ENCODE measurements at places on chromosomes 2 and 18. TPM values are rescaled to one million over a fixed set of nuclear protein-coding genes. Genes with fewer than 3 reads are reported as not detected.

DNA sequence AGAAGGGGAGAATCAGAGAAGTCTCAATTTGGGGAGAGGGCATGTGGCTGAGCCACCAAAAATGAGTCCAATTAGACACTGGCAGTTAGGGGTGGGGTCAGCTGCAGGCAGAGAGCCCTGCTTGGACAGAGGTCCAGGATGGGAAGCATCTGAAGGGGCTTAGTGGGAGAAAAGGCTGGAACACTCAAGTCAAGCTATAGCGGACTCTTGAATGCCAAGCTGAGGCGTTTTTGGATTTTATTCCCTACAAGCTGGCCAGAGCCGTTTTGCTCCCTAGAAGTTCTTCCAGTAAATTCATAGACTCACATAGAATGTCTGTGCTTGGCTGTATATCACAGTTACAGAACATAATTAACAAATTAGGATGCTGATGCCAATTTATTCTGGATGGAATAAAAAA, 172.8 kb downstream of the ACOXL start:
- DNase-seq, result no peak

- peak; percentile 9 for DNase-seq
Observed at GRCh38 chr2:53508667-53509066, 258.9 kb upstream of the CHAC2 start.

GRCh38 chr2:101879466-101879865, 112.3 kb upstream of the IL1R2 start:
- DNase-seq, result no peak

GRCh38 chr2:174327021-174327840, 7.5 kb upstream of the SP9 start:
- DNase-seq, result no peak

GRCh38 chr18:70559446-70559845, 270.6 kb downstream of the SOCS6 start:
- DNase-seq, result no peak

GRCh38 chr18:11909591-11910026, 1.5 kb upstream of the MPPE1 start:
- DNase-seq, result peak; percentile 55

DNA sequence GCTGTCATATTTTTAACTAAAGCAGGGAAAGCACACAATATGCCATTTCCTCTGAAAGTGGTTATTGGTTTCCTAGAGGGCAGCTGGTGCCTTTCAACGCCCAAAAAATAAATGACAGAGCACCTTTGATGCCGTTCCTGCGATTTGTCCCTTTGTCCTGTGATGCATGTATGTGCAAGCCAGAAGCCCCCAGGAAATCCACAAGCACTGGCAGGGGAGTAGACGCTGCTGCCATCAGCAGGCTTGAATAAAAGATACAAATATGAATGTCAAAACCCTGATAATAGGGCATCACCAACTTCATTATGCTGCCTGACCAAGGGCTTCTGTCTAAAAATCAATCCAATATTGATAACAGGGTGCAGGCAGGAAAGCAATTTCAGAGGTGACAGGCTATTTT, 246.1 kb downstream of the FBXO15 start:
- DNase-seq, result no peak

DNA sequence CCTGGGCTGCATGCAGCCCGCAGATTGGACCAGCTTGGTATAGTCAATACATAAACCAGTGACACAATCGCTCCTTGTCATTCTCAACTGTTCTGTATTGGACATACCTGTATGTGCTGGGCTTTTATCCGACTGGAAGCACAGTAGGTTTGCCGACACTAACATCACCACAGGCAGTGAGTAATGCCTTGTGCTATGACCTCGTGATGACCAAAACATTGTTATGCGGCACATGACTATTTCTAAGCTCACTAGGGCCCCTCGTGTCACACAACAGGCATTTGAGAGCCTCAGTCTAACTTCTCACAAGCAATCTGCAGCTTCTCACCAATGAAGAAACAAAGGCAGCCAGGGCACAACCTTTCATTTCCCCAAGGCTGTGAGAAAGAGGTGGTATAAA, 320.8 kb downstream of the AFF3 start:
- DNase-seq, result peak; percentile 90

- DNase-seq, result peak; percentile 84
Observed at GRCh38 chr18:62282188-62282629, 42.9 kb upstream of the TNFRSF11A start.

- DNase-seq, result peak; percentile 45
Observed at GRCh38 chr2:176001281-176001915, 669 bp downstream of the LNPK start.

GRCh38 chr2:241445426-241445825, 63.0 kb downstream of the STK25 start:
- DNase-seq, result no peak

- DNase-seq, result no peak
Observed at GRCh38 chr2:198102856-198103255, 298.5 kb downstream of the PLCL1 start.

DNA sequence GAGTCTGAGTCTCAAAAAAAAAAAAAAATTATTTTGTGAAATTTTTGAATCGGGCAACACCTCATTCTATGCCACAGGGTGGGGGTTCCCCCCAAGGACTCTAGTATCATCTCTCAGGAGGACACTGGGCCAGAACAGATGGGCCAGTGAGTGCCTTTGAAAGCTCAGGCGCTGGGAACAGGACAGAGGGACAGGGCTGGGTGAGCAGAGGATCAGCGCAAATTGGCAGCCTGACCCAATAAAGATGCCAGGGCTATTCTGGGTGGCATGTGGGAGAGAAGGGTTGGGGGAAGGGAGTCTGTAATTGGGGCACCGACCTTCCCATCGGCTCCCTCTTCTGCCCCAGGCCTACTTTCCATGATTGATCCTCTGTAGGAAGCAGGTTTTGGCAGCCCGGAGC, 44.0 kb downstream of the KIF3C start:
- DNase-seq, result no peak

GRCh38 chr2:153477636-153478288, 800 bp downstream of the RPRM start:
- no peak for DNase-seq

- no peak for DNase-seq
Observed at GRCh38 chr2:1784986-1785617, 40.8 kb upstream of the PXDN start.

- DNase-seq, result no peak
Observed at GRCh38 chr2:148209603-148210002, 188.7 kb downstream of the MBD5 start.

- no peak for DNase-seq
Observed at GRCh38 chr2:70440621-70441020, 113.0 kb downstream of the TGFA start.

DNA sequence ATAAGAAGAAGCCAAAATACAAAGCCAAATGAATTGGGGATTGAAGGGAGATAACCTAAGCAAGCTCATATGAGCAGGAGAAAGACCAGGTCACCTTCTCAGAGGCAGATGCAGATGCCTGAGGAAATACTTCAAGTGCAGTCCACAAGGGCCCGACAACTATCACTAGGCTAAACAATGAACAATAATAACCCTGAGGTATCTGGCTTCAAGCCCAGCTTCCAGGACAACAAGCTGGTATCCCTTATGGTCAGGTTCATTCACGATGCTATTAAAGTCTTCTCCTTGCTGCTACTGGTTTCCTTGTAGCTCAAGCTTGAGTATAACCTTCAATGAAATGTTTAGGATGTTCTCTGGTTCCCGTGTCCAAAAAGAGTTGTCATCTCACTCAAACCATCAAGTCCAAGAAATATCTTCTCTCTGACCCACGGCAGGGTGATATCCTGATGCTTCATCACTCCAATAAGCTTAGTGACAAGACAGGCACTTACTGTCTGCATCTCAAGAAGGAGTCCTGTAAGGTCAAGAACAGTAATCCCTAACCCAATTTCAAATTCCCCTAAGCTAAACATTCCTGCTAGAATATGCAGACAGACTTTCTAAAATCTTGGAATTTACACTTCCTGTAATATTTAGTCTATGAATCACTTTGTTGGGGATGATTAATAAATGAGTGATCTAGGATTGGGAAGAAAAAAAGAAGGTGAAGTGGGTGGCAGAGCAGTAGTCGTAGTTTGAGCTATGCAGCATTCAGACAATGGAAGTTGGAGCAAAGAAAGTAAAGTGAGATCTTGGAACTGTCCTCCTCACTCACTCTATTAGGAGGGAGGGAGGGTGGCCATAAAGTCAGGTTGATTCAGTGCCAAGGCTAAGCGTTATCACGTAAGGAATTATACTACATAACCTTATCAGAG, 33.1 kb downstream of the CHN1 start:
- peak; percentile 75 for DNase-seq

DNA sequence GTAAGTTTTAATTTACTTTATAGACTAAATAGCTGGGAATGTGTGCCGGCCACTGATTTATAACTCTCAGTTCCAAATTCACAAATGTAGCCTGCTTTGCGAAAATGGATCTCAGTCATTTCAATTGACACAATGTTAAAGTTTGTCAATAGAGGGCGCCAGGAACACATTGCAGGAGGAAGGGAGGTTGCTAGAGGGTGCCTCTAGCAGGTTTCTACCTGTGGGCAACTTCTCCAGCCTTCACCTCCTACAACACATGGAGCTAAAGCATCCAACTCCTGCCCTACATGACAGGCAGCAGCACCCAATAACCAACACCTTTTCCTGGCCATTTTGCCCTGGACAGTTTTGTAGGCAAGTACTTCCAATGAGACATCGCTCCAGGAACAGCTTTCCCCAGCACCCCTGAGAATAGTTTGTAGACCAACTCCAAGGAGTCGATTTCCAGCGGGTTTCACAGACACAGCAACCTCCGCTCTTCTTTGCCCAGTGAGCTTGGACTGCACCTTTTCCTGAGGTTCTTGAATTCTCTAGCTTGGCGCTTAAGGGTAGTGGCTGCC, 784.8 kb upstream of the CDH2 start:
- peak; percentile 22 for DNase-seq

DNA sequence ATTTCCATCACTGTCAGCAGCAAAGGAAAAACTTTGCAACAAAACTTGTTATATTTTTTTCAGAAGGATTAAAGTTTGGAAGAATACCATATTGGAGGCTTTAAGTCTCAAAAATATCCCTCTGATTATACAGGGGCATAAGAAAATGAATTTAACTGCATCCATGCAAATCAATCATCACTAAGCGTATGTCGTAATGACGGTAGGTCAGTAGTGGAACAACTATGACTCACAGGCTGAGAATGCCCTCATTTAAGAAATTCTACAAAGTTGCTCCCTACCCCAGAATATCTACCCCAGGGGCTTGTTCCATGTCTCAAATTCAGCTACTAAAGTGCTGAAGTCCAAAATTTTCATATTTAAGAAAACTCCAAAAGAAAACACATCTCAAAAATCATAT, 12.5 kb upstream of the NAB1 start:
- peak; percentile 75 for DNase-seq

- no peak for DNase-seq
Observed at GRCh38 chr18:58396144-58396543, 232.7 kb downstream of the ALPK2 start.

DNA sequence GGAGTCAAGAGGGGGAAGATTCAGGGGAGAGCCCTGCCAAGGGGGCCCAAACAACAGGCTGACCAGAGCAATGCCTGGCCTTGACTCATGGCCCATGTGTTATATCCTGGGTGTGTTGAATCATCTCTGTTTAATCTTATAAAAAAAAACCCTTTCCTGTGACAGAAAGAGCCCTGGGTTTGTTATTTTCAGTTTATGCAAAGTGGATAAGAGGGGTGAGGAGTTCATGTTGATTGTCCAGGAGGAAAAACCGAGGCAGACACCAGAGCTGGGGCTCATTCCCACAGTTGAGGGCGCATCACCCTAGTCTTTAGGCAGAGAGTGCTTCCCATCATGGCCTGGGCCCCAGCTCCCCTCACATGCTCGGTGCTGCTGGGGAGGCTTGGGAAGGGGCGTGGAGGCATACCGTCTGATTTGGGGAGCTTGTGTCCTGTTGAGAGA, 30.9 kb upstream of the IL37 start:
- peak; percentile 82 for DNase-seq

GRCh38 chr18:8703092-8703709, 2.2 kb upstream of the MTCL1 start:
- DNase-seq, result no peak

DNA sequence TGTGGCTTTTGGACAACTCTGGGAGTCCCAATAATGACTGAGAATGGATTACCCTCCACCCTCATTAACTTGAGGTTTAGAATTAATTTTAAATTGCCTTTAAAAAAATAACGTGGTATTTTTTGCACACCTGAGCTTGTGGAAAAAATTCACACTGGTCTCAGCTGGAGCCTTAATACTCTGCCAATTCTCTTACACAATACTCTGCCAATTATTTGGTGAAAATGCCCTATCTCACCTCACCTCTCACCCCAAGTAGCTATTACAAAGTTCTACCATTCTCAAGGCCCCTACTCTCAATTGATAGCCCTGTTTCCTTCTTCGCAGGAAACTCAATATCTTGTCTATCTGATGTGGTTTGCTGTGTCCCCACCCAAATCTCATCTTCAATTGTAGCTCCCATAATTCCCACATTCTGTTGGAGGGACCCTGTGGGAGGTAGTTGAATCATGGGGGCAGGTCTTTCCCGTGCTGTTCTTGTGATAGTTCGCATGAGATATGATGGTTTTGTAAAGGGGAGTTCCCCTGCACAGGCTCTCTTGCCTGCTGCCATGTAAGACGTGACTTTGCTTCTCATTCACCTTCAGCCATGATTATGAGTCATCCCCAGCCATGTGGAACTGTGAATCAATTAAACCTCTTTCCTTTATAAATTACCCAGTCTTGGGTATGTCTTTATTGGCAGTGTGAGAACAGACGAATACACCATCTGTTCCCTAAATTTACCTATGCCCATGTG, 27.4 kb upstream of the C2orf69 start:
- DNase-seq, result no peak

DNA sequence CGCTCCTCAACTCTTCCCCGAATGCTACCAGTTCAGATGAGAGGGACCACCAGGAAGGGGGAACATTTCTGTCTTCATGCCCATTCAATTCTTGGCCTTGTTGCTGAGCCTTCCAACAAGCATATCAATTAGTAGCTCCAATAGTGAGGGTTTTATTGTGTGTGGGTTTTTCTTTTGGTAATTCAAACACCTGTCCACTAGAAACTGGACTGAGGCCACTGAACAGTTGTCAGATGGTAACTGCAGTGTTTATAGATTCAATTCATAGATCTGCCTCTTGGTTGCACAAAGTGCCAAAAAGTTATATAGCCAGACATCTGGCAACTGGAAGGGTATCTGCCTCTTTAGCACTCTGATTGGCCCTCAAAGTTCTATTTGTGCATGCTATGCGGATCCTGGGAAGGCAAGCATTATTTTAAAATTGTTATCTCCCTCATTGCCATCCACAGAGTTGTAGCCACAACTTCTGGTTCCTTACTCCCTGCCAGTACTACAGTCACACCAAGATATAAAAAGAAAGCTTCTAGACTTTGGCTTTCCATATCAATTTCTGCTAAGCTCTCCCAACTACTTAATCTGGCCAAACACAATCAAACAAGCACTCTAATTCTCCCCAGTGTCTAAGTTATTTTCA, 83.3 kb upstream of the ZNF521 start:
- DNase-seq, result no peak

Gene PARD3B
- polyA plus RNA-seq, result 3.3 TPM

Gene IDH1
- polyA plus RNA-seq, result 42.7 TPM

Gene CHN1
- polyA plus RNA-seq, result 66.9 TPM

Gene LINC00305
- polyA plus RNA-seq, result not detected

Gene CAVIN2
- polyA plus RNA-seq, result 7.7 TPM

Gene HOXD3
- not detected for polyA plus RNA-seq

Gene CTLA4
- polyA plus RNA-seq, result not detected

Gene GPR35
- polyA plus RNA-seq, result 0.42 TPM

Gene VWA3B
- not detected for polyA plus RNA-seq

Gene FBXO41
- polyA plus RNA-seq, result 3.4 TPM

Gene FAM237A
- not detected for polyA plus RNA-seq

Gene C1QL2
- not detected for polyA plus RNA-seq

Gene HTR2B
- polyA plus RNA-seq, result 0.23 TPM

Gene C2orf80
- polyA plus RNA-seq, result not detected

Gene PTPN18
- polyA plus RNA-seq, result 13.4 TPM

Gene FOXD4L1
- polyA plus RNA-seq, result not detected

Gene SKOR2
- polyA plus RNA-seq, result not detected

Gene ACMSD
- polyA plus RNA-seq, result not detected

Gene TTC21B
- 8.0 TPM for polyA plus RNA-seq

All from IMR-90 (cell line).